ENCODE measurements at places on chromosomes 1 and 21.
A peak's percentile ranks its signal among the peaks of the same experiment; 100 is the strongest.

DNA sequence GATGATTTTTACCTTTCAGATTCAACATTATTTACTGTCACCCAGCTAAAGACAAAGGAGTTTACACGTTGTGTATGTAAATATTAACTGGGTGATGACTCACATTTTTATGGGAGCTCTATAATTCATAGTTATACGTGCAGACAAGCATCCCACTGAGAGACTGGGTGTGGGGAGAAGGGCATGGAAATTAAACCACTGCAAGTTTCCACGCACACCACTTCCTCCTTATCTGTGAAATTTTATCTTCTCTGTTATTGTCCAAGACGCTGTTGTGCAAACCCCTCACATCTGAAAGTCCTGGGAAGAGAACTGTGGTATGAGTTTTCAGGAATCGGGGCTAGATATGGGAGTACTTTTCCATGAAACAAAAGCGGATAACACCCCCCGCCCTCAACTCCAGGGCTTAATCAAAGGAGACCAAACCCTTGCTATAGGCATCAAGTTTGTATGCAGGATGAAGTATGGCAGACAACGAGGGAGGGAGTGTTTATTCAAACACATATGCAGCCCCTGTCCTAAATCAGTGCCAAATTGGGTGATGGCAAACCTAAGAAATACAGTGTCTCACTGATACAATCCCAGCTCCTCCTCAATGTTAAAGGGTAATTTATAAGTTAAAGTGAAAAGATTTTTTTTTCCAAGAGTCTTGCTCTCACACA lies 23.3 kb upstream of the DPT start:
- peak; percentile 60 for DNase-seq

DNA sequence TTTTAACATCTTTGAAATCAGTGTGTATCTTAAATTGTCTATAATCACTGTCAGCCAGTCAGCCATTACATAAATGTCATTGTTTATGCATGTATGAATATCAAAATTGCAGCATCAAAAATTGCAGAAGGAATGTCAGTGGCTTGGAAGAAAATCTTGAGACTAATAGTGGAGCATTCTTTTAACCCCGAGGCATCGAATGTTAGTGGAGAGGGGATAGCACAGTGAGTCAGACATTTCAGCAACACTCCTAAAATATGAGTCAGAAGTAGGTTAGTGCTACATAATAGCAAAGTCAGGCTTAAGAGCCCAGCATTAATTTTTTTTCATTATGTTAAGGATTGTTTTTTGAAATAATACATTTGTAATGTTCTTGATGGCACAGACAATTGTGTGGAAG lies 45.5 kb downstream of the SNRPE start:
- DNase-seq = peak; percentile 95

DNA sequence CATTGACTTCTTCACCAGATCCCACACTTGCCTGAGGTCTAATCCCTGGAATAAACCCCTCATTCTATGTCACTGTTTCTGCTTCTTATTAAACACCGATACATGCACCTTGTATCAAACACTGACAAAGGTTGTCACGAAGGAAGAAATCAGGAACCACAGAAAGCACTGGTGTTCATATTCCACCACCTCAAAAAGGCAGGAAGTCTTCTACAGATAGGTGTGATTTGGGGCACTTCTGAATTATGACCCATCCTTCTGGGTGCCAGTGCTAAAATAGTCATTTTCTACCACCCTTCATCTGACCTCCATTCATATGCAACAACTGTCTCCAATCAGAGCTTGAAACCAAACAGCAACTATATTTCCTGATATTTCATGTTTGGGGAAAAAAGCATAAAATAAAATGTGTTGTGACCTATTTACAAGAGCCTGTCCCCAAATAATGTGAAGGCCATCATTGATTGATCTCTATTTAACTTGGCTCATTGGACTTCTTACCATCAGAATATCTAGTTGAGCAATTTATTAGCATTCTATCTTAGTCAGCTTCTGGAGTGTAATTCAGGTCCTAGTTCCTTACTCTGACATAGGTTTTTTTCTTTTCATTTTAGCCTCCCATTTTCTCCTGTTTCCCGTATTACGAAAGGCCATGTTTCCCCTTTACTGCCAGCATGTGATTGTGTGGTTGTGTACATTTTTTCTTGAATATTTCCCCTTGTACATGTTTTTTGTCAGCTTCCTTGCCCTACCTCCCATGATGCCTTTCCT lies 43.1 kb downstream of the DUSP10 start:
- DNase-seq = no peak

DNA sequence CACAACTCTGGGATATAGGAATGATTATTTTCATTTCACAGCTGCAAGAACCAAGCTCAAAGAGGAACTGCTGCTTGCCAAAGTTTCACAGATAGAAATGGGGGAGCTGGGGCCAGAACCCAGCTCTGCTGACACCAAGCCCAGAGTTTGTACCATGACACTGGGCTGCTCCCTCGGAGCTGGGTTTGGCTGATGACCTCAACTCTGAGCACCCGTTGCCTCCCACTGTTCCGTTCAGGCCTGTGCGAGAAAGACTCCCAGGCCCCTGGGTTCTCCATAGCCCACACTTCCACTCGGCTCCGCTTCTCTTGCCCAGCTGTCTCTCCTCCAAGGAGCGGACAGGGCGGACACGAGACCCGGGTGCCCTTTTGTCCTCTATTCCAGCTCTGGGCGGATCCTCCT lies 55.2 kb downstream of the NGF start:
- no peak for DNase-seq

DNA sequence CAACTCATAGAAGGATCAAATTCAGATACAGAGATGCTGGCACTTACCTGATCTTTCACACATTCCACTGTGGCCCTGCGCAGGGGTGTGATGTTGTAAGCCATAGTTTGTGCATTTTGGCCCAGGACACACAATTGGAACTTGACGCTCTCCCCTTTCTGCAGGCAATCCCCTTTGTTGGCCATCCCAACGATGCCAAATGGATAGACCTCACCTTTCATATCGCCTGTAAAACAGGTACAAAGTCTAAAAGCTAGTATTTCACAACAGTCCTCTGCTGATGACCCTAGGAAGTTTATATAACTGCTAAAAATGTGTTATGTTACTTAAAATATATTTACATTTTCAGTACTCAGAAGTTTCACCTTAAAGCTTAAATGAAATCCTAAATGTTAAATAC lies 3.9 kb upstream of the NRAS start:
- no peak for DNase-seq

DNA sequence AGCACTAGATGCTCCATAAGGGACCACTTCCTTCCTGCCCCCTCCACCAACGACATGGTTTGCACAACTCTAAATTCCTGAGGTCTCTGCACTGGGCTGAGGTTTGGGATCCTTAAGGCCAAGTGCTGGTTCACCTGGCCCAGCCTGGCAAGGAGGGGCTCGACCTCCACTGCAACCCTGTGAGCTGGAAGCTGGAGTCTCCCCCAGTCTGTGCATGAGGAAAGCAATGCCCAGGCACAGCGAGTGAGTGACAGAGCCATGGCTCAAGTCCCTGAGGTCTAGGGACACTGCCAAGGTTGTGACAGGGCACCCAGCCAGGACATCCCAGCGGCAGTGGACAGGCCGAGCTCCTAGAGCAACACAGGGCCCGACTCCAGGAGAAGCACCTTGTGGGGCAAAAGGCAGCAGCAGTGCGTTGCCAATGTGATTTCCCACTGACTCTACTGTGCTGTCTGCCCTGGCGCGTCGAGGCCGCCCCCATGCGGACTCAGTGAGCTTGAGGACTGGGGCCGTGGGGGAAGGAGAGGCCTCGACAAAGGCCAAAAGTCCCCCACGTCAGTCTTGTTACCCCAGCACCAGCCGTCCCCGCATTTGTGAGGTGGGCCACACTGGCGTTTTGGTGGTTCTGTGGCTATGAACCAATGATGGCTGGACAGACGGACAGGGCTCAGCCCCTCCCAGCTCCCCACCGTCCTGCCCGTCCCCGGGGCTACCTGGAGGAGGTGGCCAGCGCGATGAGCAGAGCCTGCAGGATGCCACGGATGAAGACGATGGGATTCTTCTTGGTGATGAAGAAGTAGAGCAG lies 30.0 kb downstream of the PODN start:
- peak; percentile 46 for DNase-seq

DNA sequence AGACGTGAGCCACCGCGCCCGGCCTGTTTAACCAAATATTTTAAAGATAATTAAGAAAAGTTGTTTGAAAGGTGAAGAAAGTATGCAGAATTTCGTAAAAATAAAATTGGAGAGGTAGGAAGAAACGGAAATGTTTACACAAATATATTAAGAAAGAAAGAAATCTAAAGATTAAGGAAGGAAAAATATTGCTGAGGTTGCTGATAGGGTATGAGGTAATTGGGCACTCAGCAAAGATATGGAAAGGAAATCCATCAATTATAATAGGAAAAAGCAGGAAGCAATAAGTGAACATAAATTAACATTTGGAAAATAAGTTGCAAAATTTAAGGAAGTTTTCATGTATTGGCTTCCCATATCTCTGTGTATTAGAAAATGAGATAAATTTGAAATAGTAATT lies 225.9 kb downstream of the KCNT2 start:
- no peak for DNase-seq

DNA sequence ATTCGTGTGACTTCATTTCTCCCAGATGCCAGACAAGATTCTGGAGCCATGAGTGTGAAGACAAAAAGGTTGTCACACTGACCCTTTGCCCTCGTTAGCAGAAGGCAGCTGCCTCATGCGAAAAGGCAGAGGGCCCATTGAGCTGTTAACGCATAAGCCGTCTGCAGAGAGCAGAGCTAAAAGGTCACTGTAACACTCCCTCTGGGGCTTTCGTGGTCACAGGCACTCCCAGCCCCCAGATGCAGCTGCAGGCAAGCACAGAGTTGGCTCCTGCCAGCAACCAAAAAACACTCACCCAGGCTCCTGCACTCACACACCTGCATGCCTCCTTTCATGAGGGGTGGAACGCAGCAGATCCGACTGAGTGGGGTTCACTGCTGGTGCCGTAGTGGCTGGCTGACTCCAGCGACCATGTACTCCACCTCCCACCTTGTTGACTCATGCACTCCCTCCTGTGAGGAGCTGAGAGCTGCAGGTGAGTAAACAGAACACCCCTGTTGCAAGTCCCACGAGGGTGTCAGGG lies 287.5 kb downstream of the SMYD3 start:
- DNase-seq = peak; percentile 71

DNA sequence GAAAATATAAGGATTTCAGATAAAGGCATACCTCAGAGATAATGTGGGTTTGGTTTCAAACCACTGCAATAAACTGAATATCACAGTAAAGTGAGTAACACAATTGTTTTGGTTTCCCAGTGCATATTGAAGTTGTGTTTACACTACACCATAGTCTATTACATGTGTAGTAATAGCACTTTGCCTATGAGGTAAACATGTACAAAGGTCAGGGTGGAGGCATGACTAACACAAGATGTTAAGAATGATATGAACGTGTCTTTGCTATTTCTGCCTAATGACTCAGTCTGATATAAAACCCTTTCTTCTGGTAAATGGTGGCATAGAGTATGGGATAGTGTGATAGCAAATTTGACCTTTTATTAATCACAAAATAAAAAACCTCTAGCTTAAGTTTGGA lies 621.5 kb upstream of the ADGRL2 start:
- DNase-seq = peak; percentile 76

DNA sequence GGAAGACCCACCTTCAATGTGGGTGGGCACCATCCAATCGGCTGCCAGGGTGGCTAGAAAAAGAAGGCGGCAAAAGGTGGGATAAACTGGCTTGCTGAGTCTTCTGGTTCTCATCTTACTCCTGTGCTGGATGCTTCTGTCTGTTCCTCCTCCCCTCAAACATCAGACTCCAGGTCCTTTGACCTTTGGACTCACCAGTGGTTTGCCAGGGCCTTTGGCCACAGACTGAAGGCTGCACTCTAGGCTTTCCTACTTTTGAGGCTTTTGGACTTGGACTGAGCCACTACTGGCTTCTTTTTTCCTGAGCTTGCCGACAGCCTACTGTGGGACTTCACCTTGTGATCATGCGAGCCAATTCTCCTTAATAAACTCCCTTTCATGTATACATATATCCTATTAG lies 55.9 kb downstream of the VCAM1 start:
- no peak for DNase-seq

- no peak for DNase-seq
Observed at GRCh38 chr1:58650141-58650540, 49.7 kb downstream of the MYSM1 start.

- DNase-seq = no peak
Observed at GRCh38 chr1:171137580-171137979, 46.9 kb downstream of the FMO3 start.

DNA sequence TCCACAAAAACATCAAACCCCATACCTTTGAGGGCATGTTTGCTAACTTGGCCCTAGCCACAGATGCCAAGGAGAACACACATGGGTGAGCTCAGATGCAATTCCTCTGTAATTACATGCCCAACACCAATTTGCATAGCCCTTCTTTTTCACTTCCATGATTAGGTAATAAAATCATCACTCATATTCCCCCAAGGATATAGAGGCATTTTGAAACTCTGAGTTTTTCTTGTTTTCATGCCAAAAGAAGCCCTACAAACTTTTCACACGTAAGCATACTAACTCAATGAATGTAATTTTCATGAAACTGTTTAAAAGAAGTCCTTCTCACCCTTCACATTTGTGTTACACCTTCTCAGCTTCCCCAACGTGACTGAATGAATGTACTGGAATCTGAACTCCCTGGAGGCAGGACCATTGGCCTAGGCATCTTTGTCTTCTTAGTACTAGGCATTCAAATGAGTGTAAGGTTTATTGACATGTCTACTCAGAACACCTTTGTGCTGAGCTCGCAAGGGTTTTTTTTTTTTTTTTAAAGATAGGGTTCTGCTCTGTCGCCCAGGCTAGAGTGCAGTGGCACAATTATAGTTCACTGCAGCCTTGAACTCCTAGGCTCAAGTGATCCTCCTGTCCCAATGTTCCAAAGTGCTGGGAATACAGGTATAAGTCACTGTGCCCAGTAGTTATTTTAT lies 31.0 kb downstream of the FBXO42 start:
- no peak for DNase-seq

- no peak for DNase-seq
Observed at GRCh38 chr1:33970148-33970825, 106.4 kb downstream of the HMGB4 start.

- no peak for DNase-seq
Observed at GRCh38 chr1:164477343-164477742, 81.6 kb upstream of the PBX1 start.

- no peak for DNase-seq
Observed at GRCh38 chr1:28314547-28314941, 14.3 kb upstream of the MED18 start.

DNA sequence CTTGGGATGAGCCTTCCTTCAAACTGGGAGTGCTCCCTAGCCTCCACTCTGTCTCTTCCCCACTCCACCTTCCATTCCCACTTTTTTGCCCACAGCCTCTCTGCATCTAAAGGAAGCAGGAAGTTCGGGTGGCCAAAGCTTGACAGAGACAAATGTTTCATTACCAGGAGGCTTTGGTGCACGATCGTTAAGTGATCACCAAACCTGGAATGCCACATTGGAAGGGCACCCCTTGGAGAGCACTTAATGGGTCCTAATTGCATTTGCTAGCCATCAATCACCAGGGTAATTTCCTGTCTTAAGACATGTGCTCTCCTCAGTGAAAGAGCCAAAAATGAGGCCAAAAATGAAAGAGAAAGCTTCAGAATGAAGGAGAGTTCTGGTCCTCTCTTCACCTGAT lies 206.5 kb downstream of the TNR start:
- DNase-seq = no peak

Measured in A172 (cell line).